ENCODE measurements at places on chromosomes 16 and 17.

DNA sequence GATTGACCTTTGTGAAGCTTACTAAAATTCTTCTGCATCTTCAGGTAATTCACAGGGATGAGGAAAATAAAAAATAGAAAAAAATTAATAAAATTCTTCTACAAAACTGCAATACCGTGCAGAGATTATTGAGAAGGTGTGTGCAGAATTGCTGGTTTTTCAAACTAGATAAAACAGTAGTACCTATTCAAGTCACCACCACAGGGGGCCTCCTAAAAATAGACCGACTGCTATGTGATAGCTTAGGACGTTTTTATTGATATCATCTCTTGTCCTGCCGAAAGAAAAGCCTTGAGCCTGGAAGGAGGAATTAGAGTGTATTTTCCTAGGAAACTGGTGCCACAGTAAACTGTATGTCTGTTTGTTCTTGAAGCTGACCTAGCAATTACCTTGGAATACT lies 325.9 kb downstream of the ZFHX3 start:
- no peak for DNase-seq

GRCh38 chr17:45333702-45334092 lies 16.9 kb upstream of the MAP3K14 start:
- no peak for DNase-seq

DNA sequence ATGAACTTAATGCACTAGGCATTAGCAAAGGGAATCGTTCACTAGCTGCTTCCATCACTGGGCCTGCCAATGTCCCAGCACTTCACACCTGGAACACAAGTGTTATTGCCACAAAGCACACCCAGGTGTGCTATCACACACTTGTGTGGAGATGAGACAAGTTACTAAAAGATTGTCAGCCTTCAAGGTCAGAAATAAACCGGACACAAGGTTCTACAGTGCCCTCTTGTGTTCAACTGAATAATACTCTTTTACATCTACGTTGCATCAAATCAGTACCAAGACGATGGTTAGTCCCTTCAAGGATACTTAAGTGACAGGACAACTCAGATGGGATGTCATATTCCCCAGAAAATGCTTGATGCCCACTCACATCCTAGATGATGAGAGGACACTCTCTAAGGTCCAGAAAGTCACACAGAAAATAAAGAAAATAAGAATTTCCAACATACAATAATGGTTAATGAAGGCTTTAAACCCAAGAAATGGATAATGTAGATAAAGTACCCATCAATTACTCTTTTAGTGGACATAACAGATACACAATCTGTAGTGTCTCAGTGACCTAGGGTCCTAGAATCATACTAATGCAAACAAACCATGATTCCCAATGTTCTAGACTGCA lies 16.4 kb upstream of the GLG1 start:
- no peak for DNase-seq

GRCh38 chr16:49623501-49624266 lies 232.2 kb downstream of the ZNF423 start:
- no peak for DNase-seq

- no peak for DNase-seq
Observed at GRCh38 chr16:64182985-64183384, 938.9 kb downstream of the CDH11 start.

All from GM04504 (cell line).